Activated T-helper 1 cell treated with Interleukin-2 at 50 U/mL for 16 hours (primary cell): ENCODE measurements at places on chromosomes 7 and 10.

- DNase-seq, result no peak
Observed at GRCh38 chr10:73644767-73645166, 3.5 kb upstream of the MYOZ1 start.

DNA sequence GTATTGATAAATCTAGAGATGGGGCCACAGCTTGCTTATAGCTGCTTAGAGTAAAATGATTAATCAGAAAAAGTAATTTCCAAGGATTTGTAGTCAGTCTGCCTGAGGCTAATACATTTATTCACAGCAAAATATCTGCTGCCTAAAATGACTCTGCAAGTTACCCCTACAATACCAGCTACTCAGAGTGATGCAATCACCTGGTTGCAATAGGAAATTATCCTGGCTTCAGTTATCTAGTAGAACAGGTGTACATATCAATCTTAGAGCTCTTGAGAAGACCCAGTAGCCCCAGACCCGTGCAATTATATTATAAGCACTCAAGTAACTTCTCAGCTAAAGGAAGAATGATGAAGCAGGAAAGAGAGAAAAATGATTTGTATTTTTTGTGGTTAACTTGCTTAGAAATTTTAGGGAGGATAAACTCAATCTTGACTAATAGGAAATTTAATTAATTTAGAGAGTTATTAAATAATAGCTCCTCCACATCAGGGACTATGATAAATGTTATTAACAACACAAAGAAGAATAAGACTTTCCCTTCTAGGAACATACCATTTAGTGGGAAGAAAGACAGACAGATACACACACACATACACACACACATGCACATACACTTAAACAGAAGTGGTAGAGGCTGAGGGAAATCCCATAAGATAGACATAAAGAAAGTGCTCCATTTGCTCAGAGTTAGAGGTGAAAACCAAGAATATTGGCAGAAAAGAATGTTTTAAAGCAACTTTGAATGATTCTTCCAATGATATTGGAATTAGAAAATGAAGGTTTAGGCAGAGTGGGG lies 140.4 kb upstream of the PRSS1 start:
- DNase-seq, result no peak

DNA sequence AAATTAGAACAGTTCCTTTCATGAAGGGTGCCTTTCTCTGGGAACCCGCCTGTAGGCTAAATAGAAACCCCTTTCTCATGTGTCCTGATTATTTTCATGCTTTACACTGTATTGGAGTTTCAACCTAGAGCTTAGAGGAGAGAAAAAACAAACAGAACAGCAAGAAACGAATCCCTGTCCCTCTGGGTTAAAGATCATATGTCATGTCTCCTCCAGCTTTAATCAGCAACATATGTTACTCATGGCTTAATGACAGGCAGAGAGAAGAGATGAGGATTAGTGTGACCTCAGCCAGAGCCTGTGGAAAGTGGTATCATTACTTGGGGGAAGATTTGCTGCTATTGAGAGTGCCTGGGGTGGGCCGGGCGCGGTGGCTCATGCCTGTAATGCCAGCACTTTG lies 32.1 kb downstream of the CRCP start:
- no peak for DNase-seq

- DNase-seq, result no peak
Observed at GRCh38 chr10:126041804-126042231, 145.5 kb downstream of the FANK1 start.

DNA sequence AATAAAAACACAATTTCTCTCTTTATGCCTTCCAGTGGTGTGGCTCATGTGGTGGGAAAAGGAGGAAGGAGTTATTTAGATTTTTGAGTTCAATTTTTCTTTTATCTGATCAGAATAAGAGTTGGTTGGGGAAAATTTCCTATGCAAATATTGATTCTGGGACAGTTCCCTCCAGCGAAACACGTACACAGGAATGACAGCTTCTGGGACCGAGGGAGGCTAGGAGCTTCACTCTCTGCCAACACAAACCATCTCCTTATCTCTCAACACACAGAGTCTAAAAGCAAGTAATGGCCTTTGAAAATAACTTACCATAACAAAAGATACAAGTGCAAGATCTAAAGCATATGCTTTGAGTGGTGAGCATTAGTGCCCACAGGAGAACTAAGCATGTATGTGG lies 122.7 kb downstream of the RAPGEF5 start:
- no peak for DNase-seq

DNA sequence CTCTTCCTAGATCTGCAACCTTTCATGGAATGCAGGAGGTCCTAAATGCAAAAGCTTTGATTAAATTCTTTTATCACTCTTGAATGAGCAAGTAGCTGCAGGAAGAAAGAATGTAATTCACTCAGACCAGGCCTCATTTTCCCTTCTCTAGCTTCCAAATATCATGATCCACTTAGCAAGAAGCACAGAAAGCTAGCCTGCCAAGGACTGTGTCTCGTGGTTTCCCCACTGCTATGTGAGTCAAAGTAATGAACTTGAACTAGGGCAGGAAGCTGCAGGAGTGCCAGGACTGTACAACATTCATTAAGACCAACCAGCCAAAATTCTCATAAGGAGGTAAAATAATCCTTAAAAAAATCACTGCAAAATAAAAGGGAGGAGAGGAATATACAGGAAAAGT lies 379.2 kb downstream of the CALN1 start:
- no peak for DNase-seq

DNA sequence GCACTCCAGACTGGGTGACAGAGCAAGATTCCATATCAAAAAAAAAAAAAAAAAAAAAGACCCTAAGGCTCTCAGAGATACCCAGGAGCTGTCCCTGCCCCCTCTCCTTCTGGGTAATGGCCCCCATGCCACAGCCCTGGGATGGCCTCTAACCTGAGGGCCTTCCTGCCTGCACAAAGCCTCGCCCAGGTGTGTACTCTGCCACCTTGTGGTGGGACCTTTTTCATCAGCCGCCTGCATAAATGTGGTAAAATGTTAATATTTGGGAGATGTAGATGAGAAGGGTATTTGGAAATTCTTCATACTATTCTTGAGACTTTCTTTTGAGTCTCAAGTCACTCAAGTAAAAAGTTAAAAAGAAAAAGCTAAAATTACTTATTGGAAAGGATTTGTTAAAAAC lies 46.3 kb upstream of the RNF216 start:
- DNase-seq, result no peak
